ENCODE measurements at places on chromosomes 16 and 17. TPM values are rescaled to one million over a fixed set of nuclear protein-coding genes. Genes with fewer than 3 reads are reported as not detected.

DPEP3 gene
- 0.29 TPM for total RNA-seq

RNF135 gene
- total RNA-seq = 50.2 TPM

KRTAP17-1 gene
- not detected for total RNA-seq

DNA sequence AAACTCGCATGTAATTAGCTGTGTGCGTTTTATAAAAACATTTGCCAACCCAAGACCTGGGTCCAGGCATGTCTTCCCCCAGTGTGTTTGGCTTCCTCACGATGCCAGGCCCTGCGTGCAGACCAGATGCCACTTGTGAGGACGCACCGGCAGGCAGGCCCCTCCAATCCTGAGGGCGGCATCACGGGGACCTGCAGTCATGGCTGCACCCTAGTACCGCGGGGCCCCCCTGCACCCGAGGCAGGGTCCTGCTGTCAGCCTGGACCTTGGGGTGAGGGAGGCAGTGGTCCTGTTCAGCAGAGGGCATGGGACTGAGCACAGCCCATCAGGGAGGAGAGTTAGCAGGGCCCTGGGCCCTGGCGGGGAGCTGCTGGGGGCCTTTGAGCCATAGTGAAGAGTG, 55.3 kb upstream of the ZNF750 start:
- DNase-seq = no peak

DNA sequence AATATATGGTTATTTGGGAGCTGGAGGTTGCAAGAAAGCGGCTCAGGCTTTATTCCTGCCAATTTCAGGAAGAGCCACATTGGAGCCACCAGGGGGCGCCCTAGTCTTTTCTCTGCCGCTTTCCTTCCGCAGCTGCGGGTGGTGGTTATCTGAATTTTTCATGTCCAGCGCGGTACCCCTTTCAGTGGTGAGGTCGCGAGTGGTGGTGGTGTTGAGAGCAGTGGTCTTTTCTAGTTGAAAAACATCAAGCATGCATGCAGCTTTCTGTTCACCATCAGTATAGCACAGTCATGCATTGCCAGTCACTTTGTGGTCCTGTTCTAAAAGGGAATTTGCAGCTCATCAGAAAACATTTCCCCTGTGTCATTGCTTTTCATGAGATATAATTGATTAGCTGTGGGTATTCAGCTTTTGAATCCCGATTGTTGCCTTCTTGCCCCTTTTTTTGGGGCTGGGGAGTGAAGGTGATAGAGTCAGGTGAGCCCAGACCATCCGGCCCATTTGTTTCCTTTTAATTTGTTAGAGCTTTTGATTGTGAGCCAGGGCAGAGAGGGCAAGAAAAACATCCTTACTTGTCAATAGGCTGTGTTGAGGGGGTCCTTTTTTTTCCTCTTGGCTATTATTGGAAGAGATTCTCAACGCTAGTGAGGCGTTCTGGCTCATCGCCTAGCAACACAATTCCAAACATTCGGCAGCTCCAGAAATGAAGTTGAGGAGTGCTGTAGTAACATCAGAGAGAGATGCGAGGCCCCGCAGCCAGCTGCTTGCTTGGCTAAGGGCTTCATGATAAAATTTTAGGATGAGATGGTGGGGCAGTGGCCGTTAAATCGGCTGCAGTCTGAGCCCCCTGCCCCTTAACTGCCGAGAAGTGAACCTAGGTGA, 119.0 kb downstream of the SNX29 start:
- DNase-seq = no peak

GRCh38 chr16:52603015-52603414, 56.1 kb upstream of the TOX3 start:
- DNase-seq = no peak

- no peak for DNase-seq
Observed at GRCh38 chr16:51359141-51359955, 208.3 kb upstream of the SALL1 start.

DNA sequence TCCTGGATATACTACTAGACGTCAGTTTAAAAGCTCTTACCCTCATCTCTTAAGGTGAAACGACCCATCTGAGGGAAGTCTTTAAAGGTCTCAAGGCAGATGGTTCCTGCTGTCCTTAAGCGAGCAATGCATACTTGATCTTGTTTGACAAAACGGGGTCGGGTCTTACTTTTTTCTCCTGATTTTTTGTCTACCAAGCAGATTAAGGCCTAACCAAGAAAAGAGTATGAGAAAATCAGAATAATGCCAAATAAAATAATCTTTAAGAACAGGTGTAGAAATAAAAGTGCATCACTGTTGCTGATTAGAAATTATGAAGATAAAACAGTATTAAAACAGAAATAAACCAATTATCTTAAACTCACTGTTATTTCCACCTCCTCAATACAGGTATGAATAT, 24.4 kb upstream of the RSL1D1 start:
- DNase-seq = no peak

Data from breast epithelium (tissue), 4 donors.